ENCODE measurements at places on chromosomes 1 and 21.

DNA sequence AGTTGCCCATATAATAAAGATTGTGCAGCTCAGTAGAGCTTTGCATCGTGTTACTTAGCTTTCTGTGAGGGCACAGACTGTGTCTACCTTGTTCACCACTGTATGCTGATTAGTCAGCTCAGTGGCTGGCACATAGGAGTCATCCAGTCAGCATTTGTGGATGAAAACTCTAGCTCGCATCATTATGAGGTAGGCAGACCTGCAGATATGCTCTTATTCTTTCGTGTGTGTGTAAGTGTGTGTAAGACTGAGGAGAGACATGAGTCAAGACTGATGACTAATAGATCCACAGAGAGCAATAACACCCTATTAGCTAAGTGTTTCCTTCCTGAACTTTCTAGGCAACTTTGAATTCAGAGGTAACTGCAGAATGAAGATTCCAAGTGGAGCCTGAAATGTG lies 17.1 kb downstream of the TTF2 start:
- DNase-seq, result no peak

GRCh38 chr21:44495611-44496563 lies 40.6 kb downstream of the LRRC3 start:
- no peak for DNase-seq

GRCh38 chr1:193614817-193615216 lies 428.4 kb upstream of the B3GALT2 start:
- no peak for DNase-seq

- no peak for DNase-seq
Measured at GRCh38 chr1:58539553-58539952, 7.0 kb downstream of the OMA1 start.

GRCh38 chr1:212178851-212179250 lies 106.4 kb upstream of the PPP2R5A start:
- no peak for DNase-seq

- DNase-seq, result no peak
Measured at GRCh38 chr1:151520359-151520758, 9.2 kb downstream of the CGN start.

DNA sequence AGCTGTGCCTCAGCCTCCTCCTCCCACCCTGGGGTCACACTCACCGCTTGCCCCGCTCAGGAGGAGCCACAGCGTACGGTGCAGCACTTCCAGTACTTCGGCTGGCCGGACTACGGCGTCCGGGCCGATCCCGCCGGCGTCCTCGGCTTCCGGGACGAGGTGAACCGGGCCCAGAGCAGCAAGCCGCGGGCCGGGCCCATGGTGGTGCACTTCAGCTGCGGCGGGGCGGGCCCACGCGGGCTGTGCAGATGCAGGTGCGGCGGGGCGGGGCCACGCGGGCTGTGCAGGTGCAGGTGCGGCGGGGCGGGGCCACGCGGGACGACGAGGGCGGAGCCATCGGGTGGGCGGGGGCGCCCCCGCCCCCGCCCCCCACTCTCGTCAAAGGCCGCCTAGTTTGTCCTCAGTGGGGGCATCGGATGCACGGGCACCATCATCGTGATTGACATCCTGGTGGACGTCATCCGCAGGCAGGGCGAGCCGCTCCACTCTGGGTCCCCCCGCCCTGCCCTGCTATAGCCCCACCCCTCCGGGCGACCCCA lies 5.5 kb downstream of the RNF223 start:
- DNase-seq, result no peak

GRCh38 chr21:33115631-33116510 lies 45.9 kb downstream of the OLIG1 start:
- DNase-seq, result no peak

DNA sequence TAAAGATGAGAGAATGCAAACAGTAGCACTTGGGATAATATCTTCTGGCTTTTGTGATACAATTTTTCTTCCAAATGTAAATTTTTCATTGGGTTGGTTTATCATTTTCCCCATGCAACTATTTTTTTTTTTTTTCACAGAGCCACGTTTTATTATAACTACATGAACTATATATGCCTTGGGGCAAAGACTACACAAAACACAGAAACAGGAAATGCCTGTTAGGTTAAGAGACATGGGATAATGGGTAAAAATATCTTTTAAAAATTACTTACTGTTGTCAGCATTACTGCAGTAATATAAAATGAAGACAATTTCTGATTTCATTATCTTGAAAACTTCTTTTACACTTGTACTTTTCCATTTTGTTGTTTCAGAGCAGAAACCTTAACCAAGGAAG lies 74.6 kb downstream of the DISP1 start:
- DNase-seq, result no peak

- DNase-seq, result no peak
Measured at GRCh38 chr1:1875932-1876331, 15.0 kb downstream of the GNB1 start.

DNA sequence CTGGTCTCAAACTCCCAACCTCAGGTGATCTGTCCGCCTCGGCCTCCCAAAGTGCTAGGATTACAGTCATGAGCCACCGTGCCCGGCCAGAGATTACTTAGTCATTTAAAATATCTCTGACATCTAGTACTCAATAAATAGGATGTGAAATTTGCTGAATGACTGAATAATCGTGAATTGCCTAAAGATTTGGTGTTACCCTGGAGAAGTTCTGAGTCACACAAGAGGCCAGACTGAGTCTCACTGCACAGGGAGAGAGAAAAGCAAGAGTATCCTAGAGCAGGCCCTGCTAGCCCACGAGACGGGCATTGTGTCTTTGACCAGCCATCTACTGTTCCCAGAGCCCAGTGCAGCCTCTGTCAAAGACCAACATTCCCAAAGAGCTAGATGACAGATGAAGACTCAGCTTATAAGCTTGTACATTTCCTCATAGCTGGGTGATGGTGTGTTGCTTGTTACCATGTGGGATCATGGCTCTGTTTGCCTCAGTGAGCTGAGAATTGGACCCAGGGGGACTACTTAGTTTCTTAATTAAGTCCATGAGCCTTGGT lies 5.6 kb upstream of the EIF4G3 start:
- DNase-seq, result no peak

DNA sequence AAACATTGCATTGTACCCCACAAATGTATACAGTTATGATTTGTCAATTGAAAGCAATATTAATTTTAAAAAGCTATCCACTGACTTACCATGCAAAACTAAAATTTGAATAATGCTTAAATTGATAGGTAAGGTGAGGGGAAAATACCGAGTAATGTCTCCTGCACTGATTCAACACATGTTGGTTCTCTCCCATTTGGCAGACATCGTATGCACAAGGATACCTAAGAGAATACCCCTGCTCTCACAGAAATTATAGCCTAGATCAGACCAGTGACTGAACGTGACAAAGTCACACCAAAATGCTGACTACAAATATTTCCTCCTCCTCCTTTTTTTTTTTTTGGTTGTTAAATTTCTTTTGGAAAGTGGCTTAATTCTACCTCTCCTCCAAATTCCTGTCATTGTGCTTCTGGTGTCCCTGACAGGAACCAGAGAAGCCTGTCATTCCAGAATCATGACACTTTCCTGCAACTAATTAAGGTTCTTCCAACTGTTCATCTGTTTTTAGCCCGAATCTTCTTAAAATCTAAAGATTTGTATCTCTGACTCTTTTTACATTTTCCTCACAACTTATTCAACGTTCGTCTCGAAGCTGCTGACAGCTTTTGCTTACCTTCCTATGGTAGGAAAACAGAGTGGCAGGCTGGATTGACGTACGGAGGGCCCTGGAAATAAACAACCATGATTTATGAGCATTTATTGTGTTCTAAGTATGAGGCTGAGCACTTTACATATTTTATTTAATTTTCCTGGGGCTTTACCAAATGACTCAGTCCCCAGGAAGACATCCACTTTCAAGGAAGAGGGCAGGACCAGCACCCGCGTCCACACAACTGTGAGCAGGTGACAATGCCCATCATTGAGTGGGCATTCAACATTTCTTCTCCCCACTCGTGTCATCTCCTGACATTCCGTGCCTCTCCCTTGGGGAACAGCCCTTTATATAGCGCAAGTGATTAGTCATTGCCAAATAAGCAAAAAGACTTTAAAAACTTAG lies 57.9 kb upstream of the KCNE2 start:
- DNase-seq, result no peak

DNA sequence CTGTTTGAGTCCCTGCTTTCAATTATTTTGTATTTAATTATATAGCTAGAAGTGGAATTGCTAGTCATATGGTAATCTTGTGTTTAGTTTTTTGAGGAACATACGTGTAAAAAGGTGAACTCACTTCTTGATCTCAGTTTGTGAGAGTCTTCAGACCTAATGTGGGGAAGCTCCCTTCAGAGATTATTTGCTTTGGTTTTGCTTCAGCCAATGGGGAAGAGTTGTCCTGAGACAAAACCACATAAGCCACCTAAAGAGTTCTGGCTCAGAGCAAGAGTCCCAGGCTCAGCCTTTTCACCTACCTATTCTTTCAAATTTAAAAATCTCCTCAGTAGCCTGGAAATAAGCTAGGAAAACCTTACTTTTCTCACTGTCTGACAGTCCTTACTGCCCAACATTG lies 138.4 kb downstream of the UCK2 start:
- no peak for DNase-seq

DNA sequence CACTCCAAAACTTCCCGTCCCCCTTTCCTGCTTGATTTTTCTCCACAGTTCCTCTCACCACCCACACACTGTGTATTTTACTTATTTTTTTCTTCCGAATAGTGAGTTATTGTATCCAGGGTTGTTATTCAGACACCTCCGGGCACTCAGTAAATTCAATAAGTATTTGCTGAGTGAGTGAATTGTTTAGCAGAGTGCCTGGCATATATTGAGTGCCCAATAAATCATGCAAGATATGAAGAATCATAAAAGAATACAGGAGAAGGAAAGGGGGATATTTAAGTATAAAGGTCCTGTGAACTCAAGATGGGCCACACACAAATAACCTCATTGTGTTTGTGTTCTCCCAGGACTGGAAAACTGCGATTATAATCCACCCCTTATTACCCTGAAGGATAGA lies 139.9 kb downstream of the GALNT2 start:
- no peak for DNase-seq

- DNase-seq, result no peak
Measured at GRCh38 chr1:8739377-8739776, 78.1 kb downstream of the RERE start.

DNA sequence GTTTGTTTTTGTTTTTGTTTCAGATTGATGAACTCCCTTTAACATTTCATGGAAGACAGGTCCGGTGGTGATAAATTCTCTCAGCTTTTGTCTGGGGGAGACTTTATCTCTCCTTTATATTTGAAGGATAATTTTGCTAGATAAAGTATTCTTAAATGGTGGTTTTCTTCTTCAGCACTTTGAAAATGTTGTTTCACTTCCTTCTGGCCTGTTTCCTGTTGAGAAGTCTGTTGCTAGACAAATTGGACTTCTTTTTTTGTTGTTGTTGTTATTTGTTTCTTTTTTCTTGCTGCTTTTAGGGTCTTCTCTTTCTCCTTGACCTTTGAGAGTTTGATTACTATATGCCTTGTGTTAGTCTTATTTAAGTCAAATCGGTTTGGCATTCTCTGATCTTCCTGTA lies 50.8 kb downstream of the CRP start:
- no peak for DNase-seq

GRCh38 chr1:205369701-205370123 lies 13.0 kb upstream of the KLHDC8A start:
- DNase-seq, result no peak

GRCh38 chr1:170670802-170671628 lies 7.1 kb downstream of the PRRX1 start:
- DNase-seq, result no peak

DNA sequence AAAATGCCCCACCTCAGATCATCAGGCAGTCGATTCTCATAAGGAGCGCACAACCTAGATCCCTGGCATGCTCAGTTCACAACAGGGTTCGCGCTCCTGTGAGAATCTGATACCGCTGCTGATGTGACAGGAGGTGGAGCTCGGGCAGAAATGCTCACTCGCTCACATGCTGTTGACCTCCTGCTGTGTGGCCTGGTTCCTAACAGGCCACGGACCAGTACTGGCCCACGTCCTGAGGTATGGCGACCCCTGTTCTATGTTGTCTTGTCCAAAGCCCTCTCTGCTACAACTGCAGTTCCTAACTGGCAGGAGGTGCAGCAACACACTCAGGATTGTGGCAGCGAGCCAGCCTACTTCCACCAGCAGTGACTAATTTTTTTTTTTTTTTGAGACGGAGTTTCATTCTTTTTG lies 70.6 kb downstream of the CLSTN1 start:
- DNase-seq, result no peak

DNA sequence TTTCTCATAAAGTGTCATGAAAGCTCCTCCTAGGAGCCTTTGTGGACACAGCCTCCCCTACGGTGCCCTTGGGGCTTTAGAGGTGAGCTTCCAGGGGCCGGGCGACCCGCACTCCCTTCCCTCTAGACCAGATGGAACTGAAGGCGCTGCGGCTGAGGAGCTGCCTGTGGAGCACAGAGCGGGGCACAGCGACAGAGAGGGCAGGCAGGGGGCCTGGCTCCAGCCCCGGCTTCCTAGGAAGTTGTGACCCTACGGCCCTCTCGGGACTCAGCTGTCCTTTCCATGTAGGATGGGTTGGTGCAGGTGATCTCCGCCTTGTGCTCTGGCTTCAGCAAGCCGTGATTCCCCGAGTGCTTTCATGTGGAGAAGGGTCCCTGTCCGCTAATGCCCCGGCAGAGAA lies 23.6 kb upstream of the NEK2 start:
- no peak for DNase-seq

GRCh38 chr1:44985747-44986359 lies 542 bp downstream of the EIF2B3 start:
- DNase-seq, result no peak

- DNase-seq, result no peak
Measured at GRCh38 chr21:29098156-29098555, 24.7 kb upstream of the CCT8 start.

DNA sequence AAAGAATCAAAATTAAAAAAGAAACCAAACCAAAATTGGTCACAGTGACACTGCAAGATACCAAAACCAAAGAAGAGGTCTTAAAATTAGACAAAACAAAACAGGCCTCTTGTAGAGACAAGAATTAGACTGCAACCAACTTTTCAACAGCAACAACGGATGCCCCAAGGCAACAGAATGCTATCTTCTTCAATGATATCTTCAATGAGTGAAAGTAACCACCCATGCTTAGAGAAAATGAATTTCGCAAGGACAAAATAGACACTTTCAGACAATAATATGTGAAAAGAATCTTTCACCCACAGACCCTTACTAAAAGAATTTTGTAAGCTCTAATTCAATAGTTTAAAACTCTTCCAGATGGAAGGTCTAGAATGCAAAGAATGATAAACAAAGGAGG lies 41.7 kb downstream of the USP48 start:
- no peak for DNase-seq

DNA sequence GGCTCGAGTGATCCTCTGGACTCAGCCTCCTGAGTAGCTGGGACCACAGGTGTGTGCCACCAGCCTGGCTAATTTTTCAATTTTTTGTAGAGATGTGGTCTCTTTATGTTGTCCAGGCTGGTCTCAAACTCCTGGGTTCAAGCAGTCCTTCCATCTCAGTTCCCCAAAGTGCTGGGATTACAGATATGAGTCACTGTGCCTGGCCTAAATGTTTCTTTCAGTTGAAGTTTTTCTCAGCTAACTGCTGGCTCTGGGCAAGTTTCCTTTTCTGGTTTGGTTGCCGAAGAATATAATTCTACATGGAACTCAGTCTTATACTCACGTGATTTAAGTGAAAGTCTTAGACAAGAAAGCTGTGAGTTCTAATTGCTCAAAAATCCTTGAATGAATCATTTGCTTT lies 57.0 kb downstream of the SASS6 start:
- no peak for DNase-seq

Measured in ascending aorta (tissue), 2 donors.